ENCODE measurements at places on chromosomes 4 and X. TPM values are rescaled to one million over a fixed set of nuclear protein-coding genes. Genes with fewer than 3 reads are reported as not detected.

The HGFAC gene
- total RNA-seq, result not detected

- H3K36me3 ChIP-seq, result no peaks in the 10 kb centered on the region
- no peaks in the 10 kb centered on the region for H3K27me3 ChIP-seq
- DNase-seq, result no peak
- H3K4me3 ChIP-seq, result no peak overlapping the region
These were observed 821.7 kb upstream of the FTHL17 start for GRCh38 chrX:31893525-31893924.

DNA sequence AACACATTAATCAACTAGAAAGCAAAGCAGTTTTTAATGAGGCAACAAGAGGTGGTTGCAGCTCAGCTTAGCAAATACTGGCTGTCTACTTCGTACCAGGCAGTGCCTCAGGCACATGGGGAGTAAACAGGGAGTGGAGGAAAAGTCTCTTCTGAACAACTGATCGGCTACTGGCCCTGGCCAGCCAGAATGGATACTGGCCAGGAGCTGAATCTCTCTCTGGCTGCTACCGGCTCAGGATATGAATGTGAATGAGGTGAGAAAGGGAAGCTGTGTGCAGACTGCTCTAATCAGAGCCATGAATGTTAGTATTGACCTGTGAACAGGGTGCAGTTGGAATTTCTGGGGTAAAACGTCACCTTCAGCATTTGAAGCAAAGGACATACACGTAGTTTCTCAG is 77.3 kb downstream of the STK32B start:
- peaks cover 6% of the 10 kb centered on the region for H3K27me3 ChIP-seq
- no peak overlapping the region for H3K27ac ChIP-seq
- no peak overlapping the region for H3K4me3 ChIP-seq
- no peak for DNase-seq
- no peaks in the 10 kb centered on the region for H3K36me3 ChIP-seq

The HMGB3 gene
- 25.4 TPM for total RNA-seq

The VCX2 gene
- total RNA-seq, result not detected

GRCh38 chrX:77960567-77960966 is 8.9 kb downstream of the PGAM4 start:
- H3K4me3 ChIP-seq, result peak overlapping the region; percentile 31
- H3K4me1 ChIP-seq, result peaks cover 47% of the 10 kb centered on the region
- H3K27ac ChIP-seq, result peak overlapping the region; percentile 89
- H3K27me3 ChIP-seq, result no peaks in the 10 kb centered on the region
- H3K36me3 ChIP-seq, result peaks cover 14% of the 10 kb centered on the region

The RNF150 gene
- total RNA-seq, result 0.43 TPM

DNA sequence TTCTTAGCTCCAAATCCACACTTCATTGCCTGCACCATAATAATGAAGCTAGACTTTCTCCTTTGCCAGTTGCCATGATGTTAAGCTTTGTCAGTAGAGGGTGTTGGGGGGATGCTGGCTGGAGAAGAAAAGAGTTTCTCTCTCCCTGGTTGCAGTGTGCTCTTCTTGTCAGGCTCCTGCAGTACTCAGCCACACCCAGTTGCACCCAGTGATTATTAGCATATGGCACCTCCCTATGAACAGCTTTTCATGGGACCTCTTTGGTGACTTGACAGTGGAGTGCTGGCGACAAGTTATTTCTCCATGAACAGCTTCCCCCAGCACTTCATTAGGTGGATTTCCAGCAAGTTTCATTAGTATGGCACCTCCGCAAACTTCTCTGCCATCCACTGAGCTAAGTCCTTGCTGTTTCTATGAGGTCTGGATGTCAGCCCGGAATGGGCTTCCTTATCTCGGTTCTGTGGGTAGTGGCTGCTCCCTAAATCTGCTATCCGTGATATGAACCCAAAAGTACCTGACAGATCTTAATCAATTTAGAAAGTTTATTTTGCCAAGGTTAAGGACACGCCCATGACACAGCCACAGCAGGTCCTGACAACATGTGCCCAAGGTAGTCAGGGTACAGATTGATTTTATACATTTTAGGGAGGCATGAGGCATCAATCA is 18.8 kb upstream of the OTUD4 start:
- H3K4me1 ChIP-seq, result no peaks in the 10 kb centered on the region
- DNase-seq, result no peak
- no peak overlapping the region for H3K4me3 ChIP-seq
- peaks cover 3% of the 10 kb centered on the region for H3K27me3 ChIP-seq
- no peak overlapping the region for H3K27ac ChIP-seq

- no peak for DNase-seq
- no peaks in the 10 kb centered on the region for H3K36me3 ChIP-seq
- no peaks in the 10 kb centered on the region for H3K4me1 ChIP-seq
- no peak overlapping the region for H3K4me3 ChIP-seq
- peaks cover 1% of the 10 kb centered on the region for H3K27me3 ChIP-seq
- H3K27ac ChIP-seq, result no peak overlapping the region
These were observed 37.0 kb upstream of the CXCL8 start for GRCh38 chr4:73703320-73703719.

GRCh38 chr4:97942951-97943350 is 200.3 kb downstream of the STPG2 start:
- no peaks in the 10 kb centered on the region for H3K4me1 ChIP-seq
- H3K36me3 ChIP-seq, result no peaks in the 10 kb centered on the region
- H3K4me3 ChIP-seq, result no peak overlapping the region
- H3K27me3 ChIP-seq, result no peaks in the 10 kb centered on the region
- no peak overlapping the region for H3K27ac ChIP-seq
- no peak for DNase-seq

The GC gene
- not detected for total RNA-seq

The ARHGAP6 gene
- total RNA-seq, result not detected

The RASL11B gene
- total RNA-seq, result 0.29 TPM

The HMX1 gene
- total RNA-seq, result not detected

DNA sequence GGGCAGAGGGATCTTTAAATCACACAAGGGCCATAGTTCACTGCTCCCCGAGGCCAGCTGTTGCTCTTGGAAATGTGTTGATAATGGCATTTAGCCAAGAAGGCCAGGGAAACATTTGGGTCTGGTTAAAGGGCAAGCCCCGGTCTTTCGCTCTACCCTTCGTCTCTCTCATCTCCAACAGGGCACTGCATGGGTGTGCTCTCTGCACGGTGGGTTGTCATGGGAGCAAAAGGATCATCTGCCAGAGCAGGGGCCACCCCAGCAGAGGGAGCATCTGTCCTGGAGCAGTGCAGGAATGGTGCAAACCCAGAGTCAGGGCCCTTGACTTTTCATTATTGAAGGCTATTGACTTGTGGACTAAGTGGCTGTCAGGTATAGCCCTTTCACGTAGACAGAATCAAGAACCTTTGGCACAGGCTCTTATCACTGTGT is 22.7 kb upstream of the PGRMC2 start:
- peaks cover 5% of the 10 kb centered on the region for H3K36me3 ChIP-seq

GRCh38 chr4:154743683-154744340 is at the start of gene LRAT:
TSS of gene LRAT (plus strand) at chr4:154744000. CDS start at chr4:154744327, 327 bp downstream.
- peaks cover 11% of the 10 kb centered on the region for H3K4me1 ChIP-seq
- H3K36me3 ChIP-seq, result no peaks in the 10 kb centered on the region
- peak within 1 kb of the TSS; percentile 62 for H3K4me3 ChIP-seq
- H3K27ac ChIP-seq, result no peak within 1 kb of the TSS

GRCh38 chr4:102531462-102531861 is 30.3 kb downstream of the NFKB1 start:
- H3K4me1 ChIP-seq, result peaks cover 83% of the 10 kb centered on the region
- no peak for DNase-seq
- H3K4me3 ChIP-seq, result no peak overlapping the region
- H3K36me3 ChIP-seq, result peaks cover 55% of the 10 kb centered on the region
- H3K27ac ChIP-seq, result no peak overlapping the region
- no peaks in the 10 kb centered on the region for H3K27me3 ChIP-seq

All from activated CD8-positive, alpha-beta T cell treated with anti-CD3 and anti-CD28 coated beads for 36 hours (primary cell).